Activated naive CD4-positive, alpha-beta T cell treated with Interleukin-2 at 50 U/mL for 16 hours (primary cell): ENCODE measurements at places on chromosomes 1 and 21.

DNA sequence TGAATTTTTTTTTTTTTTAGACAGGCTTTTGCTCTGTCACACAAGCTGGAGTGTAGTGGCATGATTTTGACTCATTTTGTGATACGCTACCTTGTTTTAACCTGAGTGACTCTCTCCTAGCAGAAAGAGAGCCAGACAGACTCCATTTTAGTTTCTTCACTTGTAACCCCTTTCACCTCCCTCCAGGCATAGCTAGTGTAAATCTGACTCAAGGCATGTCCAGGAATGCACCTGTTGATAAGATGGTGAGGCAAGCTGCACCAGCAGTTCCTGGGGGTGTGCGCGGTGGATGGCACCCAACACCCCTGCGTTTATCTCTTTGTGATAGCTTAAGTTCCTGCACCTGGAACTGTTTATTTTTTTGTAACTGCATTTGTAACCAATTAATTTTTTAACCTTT lies 4.7 kb upstream of the PHACTR4 start:
- DNase-seq: no peak

DNA sequence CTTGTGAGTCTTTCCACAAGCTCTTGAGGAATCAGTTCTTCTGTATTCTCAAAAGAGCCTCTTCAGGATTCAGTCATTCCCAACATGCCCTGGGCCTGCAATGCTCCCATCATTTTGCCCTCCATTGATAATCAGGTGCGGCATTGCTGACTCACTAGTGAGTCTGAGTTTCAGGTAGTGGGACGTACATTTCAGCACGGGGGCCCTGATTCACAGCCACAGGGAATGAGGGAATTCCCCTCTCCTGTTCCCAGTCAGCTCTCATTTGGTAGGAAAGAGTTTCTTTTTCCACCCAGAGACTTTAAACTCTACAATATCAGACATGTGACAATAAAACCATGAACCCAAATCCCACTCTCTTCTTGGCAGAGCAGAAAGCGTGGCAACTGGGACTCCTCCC lies 3.7 kb upstream of the IRF6 start:
- no peak for DNase-seq

GRCh38 chr1:243495442-243496186 lies 239.8 kb downstream of the SDCCAG8 start:
- DNase-seq: no peak

- no peak for DNase-seq
These were observed 130.6 kb downstream of the HHIPL2 start for GRCh38 chr1:222417264-222417663.

DNA sequence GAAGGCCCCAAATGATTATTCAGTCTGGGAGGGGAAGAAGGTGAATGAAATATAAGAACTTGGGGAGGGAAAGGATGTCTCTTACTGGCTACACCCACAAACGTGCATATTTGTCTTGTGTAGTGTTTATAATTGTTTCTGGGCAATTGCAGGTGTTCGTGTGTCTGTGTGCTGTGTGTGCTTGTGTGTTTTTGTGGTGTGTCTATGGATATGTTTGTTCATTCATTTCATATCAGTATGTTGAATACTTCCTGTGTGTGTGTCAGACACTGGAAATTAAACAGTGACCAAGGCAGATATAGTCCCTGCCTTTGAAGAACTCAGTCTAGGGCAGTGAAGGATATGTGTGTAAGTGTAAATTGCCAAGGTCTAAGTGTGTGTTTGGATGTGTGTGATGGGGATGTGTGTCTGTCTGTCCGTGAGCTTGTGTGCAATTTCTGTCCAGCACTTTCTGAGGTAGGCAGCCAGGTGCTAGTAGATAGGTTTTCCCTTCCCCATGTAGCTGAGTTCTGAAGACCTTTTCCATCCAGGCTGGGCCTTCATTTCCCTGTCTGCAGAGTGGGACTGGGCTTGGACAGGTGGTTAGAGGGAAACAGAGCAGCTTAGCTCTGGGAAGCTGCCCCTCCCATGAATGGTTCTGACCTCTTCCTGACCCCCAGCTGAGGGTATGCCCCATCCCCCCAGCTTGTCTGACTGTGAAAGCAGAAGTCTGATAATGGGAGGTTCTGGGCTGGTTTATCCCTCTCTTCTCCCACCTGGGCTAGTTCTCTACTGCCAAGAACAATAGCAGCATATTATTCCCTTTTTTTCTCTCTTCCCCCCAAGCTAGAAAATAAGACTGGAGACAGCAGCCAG lies 3.8 kb downstream of the AGO1 start:
- DNase-seq: no peak

DNA sequence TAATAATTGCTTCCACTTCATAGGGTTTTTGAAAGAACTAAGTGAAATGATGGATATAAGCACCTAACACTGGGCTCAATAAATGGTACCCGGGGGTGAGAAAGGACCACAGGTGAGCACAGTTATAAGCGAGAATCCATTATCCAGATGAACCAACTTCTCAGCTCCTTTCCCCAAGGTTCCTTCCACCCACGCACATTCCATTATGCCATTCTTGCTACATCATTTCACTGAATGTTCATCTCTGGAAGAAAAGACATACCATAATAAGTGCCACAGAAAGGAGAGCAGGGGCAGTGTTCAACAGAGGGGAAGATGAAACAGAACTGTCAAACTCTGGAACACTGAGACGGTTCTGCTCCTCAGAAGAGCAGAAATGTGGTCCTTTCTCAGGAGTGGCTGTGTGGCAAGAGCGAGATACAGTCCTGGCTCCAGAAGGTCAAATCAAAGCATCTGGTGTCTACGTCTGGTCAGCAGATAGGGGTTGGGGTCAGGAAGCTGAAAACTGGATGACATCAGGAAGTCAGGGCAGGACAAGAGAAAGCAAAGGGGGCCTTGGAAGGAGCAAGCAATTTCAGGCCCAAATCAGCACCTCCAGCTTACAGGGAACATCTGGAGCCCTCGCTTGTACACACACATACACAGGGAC lies 255.4 kb upstream of the TMEM51 start:
- no peak for DNase-seq

DNA sequence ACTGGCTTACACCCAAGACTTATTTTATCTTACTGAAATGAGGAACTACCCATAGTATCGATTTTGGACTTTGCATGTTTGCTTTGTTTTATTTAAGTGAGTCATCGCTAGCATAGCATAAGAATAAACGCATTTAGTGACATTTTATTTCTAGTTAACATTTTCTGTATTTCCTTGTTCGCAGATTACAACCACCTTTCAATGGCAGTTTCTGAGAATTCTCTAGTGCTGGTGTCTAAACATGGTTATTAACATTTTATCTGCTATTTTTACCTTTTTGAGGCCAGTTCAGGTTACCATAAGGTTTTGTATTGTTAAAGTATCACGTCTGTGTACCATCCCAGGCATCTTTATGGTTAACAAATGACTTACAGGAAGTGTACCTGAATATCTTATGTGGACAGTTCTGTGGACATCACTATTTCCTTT lies 24.5 kb downstream of the EEIG2 start:
- DNase-seq: no peak

DNA sequence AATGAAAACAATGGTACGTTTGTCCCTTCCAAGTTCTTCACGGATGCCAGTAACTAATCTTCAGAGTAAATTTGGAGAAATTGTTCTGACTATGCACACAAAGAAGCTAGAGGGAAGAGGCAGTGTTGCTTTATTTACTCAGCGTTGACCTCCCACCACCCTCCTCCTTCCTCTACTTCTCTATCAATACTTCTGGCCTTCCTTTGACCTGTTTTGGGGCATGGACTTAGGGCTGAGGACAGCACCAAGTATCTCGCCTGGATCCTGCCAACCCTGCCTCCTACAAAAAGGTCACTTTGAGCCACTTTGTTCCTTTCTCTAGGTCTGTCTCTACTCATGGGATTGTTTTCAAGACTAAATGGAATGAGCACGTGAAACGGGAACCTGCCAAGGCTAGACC lies 282.6 kb downstream of the DSCAM start:
- no peak for DNase-seq

GRCh38 chr21:45335151-45335760 lies 47.6 kb upstream of the POFUT2 start:
- DNase-seq: no peak

GRCh38 chr1:116667078-116667574 lies 407 bp downstream of the IGSF3 start:
- DNase-seq: peak; percentile 3

DNA sequence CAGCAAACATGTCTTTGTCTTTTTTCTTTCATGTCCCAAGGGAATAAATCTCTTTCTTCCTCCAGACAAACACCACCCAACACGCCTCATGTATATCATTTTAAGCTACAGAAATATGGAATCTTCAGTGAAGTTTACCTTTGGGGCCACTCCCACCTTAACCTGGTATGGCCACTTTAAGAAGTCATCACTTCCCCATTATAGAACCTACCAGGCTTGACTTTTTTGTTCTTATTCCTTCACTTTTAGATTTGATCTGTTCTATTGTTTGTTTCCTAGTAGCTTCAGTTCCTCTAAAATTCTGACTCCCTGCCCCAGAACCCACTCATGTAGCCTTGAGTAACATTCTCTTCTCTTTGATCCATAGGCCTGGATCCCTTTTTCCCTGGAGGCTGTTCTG lies 226.3 kb downstream of the HLX start:
- no peak for DNase-seq

DNA sequence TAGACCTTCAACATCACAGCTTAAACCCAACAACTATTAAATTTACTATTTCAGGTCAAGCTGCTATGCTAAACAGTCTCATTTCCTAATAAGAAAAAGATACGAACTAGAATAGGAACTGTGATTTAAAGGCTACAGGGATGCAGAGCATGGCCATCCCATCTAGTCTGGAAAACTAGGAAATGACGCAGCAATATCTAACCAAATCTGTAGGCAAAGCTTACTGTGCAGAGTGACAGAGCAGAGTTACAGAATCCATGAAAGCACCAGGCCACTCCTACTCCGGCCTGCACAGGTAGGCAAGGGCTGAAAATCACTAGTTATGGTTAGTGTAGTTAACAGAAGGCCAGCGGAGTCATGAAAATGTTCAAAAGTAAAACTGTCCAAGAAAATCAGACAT lies 2.1 kb downstream of the HLCS start:
- no peak for DNase-seq

DNA sequence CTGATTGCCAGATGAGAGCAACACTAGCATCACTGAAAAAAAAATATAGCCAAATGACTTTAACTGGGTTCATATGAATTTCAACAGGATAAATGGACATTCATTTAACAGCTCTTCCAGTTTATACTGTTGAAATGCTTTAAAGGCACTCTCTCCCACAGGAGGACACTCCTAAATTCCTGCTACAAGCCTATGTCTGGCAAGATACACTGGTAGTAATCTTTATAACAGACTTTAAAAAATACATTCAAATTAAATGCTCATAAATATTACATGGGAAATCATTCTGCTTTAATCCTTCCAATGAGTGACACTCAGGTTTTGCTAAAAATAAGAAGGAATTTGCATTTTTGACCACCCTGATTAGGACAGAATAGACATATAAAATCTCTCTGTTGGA lies 526.7 kb upstream of the ADAMTS5 start:
- no peak for DNase-seq

GRCh38 chr1:181911715-181912114 lies 149.8 kb downstream of the ZNF648 start:
- DNase-seq: no peak

DNA sequence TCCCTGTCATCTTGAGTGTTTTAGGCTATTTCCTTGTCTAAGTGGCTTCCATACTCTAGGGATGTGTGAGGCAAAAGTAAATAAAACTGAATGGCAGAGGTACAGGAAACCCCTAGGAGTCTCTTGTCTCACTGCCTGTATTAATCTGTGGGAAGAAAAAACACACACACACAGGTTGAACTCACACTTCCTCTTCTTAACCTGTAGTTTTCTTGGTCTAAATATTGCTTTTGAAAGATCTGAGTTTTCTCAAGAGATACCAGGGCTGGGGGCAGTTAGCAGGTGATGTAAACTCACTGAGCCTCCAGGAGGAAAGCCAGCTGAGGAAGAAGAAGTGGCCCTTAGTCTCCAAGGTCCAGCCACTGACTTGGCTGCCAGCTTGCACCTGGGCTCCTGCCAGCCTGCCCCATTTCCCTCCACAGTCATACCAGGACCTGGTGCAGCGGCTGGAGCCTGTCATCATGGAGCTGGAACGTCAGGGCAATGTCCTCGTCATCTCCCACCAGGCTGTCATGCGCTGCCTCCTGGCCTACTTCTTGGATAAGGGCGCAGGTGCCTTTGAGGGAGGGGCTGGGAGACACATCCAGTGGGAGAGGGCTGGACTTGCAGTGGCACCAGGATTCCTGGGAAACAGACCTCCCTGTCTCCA lies 16.9 kb downstream of the PFKFB2 start:
- DNase-seq: no peak

DNA sequence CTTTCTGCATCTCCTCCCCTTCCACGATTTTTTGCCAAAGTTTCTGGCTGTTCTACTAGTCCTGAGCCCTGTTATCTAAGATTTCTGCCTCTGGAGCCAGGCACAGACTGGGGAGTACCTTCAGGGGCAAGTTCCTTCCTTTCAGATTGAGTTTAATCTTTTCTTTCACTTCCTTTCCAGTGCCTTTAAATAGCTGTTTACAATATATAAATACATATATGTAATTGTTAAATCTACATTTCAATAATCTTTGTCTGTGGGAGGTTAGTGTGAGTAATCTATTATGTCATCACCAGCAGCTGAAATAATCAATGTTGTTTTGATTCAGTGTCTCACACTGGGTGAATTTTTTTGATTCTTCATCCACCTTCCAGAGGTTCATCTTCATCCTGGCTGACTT lies 31.8 kb downstream of the DIPK1A start:
- DNase-seq: no peak

DNA sequence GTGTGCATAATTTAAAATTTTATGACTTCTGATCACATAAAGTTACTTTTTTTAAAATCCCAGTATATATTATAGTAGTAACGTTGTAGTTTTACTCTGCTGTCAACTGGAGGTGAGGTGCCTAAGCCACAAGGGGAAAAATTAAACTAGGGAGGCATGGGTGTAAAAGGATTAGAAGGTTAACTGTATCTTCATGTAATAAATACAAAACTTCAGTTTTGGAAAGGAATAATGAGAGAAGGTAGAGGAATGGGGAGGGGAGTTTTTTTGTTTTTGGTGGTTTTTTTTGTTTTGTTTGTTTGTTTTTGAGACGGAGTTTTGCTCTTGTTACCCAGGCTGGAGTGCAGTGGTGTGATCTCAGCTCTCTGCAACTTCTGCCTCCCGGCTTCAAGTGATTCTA lies 5.7 kb downstream of the SLC25A33 start:
- DNase-seq: no peak
